ENCODE measurements at places on chromosomes 5 and 9.

DNA sequence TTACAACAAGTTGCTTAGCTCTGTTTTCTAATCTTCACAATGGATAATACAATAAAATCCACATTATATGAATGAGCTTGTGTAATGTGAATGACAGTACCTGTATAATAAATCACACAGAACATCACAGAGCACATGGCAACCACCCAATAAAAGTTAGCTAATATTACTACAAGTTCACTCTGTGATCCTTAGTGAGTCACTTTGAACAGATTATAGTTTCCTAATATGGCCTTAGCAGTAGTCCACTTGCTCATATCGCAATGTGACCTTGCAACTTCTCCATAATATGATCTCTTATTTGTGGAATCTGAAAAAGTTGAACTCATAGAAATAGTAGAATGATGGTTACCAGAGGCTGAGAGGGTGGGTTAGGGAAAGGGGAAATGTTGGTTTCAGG is 361.3 kb downstream of the PTPRD start:
- DNase-seq = peak; percentile 4

GRCh38 chr5:119179857-119180641 is 109.2 kb downstream of the DMXL1 start:
- no peak for DNase-seq

DNA sequence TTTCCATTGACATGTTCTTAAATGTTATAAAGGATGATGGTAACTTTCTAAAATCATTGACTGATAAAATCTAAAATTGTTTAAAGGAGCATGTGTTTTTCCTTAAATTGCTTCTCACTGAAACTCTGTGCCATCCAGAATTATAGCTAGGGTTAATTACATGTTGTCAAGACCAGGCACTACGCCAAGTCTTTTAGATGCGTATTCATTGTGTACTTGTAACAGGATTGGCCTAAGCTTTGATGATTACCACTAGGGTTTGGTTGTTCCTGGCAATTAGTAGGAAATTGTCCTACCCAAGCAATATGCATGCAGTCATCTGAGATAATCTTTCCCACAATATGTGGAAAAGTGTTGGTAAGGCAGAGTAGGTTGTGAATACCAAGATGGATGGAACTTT is 43.8 kb downstream of the PRKACG start:
- DNase-seq = no peak

DNA sequence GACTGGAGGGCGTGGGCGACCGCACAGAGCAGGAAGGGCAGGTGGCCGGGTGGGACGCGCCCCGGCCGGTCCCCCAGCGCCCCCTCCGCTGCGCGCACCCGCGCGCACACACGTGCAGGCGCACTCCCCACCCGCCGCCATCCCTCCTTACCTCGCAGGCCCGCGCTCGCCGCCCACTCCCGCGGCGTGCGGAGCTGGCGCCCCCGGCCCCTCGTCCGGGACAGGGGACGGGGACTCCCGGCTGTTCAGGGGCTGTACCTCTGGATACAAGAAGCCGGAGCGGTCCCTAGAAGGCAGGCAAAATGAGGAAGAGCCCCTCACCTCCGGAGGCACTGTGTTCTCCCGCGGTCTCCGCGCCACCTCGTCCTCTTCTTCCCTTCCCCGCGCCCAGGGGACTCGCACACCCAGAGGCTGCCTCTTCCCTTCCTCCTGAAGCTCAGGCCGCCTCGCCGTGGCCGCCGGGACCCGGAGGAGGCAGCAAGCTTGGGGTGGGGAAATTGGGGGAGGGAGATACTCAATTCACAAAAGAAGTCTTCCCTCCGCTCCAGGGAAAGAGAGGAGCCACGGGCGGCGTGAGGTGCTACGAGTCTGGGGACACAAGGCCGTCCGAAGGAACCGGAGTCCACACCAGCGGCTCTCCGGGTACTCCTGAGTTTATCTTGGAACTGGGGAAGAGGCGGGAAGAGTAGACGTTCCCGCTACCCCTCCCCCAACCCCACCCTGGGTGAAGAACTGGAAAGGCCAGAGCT is 1.4 kb upstream of the GABRB2 start:
- DNase-seq = peak; percentile 8

- no peak for DNase-seq
Measured at GRCh38 chr5:180135967-180136629, 64.5 kb upstream of the RNF130 start.

GRCh38 chr5:61732796-61733195 is 400.7 kb downstream of the ZSWIM6 start:
- no peak for DNase-seq

- no peak for DNase-seq
Measured at GRCh38 chr5:132480893-132481595, 9.5 kb downstream of the IRF1 start.

DNA sequence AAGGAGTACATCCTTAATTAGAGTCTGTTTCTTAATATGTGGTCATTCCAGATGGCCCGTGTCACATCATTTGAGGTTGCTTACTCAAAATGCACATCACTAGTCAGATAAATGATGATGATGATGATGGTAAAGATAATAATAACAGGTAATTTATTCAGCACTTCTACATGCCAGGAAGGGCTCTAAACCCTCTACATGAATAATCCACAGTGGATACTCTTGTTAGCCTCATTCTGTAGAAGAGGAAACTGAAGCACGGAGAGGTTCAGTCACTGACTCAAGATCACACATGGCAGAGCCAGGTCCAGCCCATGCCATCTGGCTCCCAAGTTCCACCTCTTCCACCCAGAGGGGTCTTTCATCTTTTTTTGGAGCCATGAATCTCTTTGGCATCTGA is 11.7 kb downstream of the SH3PXD2B start:
- DNase-seq = no peak

GRCh38 chr5:129630101-129630500 is 117.8 kb upstream of the MINAR2 start:
- DNase-seq = no peak

GRCh38 chr5:65481171-65481581 is 544 bp downstream of the ADAMTS6 start:
- no peak for DNase-seq

Measured in suppressor macrophage (primary cell).